ENCODE measurements at places on chromosomes 3 and 15.

DNA sequence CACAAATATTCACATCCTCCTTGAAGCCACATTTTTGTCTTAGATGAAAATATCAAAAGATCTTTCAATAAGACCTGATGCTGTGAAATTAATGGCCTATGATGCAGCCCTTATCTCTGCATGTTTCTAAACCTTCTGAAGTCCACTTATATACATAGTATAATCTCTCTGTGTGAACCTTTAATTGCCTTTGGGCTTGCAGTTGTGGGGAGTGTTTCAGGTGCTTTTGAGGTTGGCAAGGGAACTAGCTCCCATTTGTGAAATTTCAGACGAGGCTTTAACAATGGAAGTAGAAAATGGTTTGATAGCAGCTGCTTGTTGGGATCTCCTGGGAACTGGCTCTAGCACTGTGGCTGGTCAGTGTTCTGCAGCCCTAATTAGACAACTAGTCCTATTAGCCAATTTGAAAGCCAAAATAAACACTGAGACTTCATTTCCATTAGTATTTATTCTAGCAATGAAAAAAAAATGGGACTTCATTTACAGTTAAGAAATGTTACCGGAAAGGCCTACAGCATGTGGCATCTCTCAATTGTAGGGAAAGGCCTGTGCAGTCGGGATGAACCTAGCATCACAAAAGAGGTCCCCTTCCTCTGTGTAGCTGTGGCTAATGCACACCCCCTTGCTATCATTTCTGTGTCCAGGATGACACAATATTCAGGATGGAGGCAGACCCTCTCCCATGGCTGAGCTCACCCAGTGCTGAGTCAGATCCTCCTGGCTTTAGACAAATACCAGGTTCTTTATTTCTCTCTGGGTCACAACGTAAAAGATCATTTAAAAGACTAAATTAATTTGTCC is 140.7 kb upstream of the TRIM42 start:
- DNase-seq: no peak

DNA sequence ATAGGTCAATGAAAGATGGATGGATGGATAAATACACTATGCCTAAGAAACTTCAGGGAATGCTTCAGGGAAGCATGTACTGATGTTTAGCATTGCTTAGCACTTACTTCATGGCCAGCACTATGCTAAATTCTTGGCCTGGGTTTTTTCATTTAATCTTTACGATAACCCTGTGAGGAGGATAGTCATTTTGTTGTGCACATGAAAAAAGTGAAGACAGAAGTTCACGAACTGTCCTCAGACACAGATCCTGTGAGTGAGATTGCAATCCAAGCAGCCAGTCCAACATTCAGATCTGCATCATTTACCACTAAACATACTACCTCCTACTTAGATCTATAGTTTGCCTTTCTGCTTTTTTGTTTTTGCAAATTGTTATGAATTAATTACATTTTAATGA is 510.8 kb upstream of the AGTR1 start:
- no peak for DNase-seq

- no peak for DNase-seq
Observed at GRCh38 chr3:110815008-110815583, 256.5 kb upstream of the NECTIN3 start.

DNA sequence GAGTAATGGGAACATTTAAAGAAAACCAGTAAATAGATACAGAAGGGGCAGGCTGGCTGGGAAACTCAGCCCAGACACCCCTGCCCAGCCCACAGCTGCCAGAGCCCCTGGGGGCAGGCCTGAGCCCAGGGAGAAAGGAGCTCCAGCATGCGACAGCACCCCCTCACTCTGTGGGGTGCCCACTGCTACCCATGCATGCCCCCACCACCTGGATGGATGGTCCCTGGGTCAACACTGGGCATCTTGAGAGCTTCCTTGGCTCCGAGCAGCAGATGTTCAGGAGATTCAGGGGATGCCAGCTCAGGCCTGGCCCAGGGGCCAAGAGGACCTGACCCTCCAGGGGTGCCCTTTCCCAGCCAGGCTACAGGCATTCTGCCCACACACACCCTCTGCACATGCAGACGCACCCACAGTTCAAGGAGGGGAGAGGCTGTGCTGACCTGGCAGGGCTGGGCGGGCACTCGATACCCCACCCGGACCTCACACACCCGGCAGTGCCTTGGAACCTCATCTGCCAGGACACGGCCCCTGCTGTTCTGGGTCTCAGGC is 31.5 kb downstream of the PTH1R start:
- no peak for DNase-seq

DNA sequence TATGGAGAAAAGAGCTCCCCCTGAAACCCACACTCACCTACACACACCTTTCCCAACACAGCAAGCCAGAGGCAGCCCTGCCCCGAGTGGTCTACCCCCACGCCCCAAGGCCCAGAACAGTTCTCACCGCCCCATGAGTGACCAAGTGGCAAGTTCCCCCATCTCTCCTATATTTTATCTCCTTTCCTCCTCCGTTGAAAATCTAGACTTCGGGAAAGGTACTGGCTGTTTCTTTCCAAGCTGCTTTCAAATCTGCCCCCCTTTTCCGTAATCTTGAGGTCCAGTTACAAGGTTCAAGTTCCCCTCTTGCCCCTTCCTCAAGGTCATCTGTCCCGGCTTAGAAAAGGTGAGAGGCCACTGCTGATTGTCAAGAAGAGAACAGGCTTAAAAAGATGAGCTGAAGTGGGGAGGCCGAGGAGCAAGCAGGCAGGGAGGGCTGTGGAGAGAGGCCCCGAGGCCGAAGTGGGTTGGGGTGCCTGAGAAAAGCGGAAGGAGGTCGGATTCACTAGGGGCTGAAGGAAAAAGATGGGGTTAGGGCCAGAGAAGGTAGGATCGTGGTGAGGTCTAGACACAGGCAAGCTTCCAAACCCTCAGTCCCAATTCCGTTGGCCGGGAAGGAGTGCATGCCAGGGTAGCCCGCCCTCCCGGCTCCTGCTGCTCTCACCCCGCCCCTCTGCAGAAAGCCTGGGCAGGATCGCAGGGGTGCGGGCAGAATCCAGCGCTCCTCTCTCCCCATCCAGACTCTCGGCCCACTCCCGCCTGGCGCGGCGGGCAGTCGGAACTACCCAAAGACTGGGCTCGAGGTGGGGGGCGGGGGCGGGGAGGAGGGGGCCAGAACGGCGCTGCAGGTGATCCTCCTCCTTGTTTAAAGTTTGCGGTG is 1.7 kb downstream of the SEMA5B start:
- no peak for DNase-seq

GRCh38 chr3:123028233-123028828 is 768 bp upstream of the SEMA5B start:
- DNase-seq: no peak

DNA sequence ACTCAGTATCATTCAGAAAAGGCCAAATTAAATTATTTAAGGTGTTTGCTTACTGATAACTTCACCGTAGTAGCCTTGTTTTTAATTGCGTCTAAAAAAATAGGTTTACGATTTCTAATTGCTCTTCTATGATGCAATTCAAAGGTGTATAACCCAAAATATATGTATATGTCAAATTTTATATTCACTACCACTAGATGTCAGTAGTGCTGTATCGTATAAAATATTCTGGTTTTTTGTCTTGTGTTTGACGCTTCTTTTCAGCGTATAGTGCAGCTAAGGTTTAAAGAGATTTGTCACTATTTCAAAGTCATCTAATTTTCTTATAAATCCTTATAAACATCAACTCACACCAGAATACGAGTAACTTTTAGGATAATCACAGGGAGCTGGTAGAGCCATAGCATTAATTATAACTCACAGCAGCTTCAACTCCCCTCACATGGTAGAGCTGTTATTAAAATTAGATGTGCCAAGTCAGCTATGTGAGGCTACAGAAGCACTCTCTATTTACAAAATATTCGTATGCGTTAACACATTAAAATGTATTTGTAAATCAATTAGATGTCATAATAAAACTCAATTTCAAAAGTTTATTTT is 3.5 kb downstream of the PFN2 start:
- no peak for DNase-seq

DNA sequence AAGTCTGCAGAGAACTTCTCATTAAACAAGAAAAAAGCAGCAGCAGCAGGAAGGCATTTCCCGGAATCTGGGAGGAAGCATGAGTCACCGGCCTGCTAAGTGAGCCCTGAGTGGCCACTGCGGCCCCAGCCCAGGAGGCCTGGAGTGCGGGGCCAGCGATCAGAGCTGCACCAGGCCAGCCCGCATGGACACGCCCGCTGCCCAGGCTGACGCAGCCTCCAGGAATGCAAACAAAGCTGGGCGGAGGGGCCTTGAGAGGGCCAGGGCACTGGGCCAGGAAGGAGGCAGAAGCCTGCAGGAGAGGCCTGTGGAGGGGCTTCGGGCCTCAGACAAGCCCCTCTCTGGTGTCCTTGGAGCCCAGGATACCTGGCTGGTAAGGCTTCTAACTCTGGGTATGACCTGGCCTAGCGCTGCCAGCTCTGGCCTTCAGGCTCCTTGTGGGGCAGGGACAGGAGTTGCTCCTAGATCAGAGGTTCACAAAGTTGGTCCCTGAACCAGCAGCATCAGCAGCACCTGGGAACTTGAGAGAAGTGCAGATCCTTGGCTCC is 101.2 kb downstream of the SMAD6 start:
- DNase-seq: no peak

GRCh38 chr15:61946778-61947177 is 113.5 kb downstream of the VPS13C start:
- DNase-seq: no peak

DNA sequence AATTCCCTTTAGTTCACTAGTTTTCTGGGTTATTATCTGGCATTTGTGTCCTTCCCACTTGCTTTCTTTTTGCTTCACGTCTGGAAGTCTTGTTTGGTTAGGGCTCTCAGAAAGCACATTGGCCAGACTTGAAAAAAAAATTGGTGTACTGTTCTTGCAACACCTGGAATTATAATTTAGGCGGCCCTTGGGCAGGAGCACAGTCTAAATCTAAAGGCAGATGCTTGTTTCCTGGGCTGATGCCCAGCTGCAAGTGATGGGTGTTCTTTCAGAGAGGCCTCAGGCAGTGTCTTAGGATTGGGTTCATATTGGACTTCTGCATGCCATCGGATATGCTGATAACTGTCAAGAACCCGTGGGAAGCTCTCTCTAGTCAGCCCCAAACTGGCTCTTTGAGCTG is 521.5 kb downstream of the PDCD6IP start:
- DNase-seq: no peak

DNA sequence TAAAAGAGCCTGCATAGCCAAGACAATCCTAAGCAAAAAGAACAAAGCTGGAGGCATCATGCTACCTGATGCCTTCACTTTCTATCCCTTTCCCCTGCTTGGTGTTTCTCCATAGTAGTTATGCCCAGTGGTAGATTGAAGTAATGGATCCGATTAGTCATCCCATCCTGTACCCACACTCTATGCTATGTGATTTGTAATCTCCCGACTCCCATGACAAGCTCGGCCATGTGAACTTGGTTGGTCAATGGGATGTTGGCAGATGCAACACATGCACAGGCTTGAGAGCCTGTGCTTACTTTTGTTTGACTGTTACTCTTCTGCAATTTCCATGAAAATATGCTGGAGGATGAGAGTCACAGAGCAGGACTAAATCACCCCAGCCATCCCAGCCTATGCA is 334.9 kb upstream of the DPH6 start:
- no peak for DNase-seq

DNA sequence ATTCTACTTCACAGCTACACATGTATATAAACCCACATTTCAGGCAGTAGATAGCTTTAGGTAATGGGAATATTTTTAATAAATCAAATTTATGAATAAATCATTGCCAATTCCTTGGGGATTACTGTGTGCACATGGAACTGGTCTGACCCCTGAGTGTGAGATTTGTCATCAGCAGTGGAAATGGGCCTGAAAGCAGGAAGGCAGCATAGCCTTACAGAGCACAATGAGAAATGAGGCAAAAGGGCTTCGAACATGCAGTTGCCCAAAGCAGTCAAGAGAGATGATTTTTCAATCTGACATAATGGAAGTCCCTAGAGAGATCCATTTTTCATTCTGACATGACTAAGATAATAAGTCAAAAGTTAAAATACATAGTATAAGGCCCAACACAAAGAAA is 599.2 kb downstream of the TUSC7 start:
- DNase-seq: no peak

DNA sequence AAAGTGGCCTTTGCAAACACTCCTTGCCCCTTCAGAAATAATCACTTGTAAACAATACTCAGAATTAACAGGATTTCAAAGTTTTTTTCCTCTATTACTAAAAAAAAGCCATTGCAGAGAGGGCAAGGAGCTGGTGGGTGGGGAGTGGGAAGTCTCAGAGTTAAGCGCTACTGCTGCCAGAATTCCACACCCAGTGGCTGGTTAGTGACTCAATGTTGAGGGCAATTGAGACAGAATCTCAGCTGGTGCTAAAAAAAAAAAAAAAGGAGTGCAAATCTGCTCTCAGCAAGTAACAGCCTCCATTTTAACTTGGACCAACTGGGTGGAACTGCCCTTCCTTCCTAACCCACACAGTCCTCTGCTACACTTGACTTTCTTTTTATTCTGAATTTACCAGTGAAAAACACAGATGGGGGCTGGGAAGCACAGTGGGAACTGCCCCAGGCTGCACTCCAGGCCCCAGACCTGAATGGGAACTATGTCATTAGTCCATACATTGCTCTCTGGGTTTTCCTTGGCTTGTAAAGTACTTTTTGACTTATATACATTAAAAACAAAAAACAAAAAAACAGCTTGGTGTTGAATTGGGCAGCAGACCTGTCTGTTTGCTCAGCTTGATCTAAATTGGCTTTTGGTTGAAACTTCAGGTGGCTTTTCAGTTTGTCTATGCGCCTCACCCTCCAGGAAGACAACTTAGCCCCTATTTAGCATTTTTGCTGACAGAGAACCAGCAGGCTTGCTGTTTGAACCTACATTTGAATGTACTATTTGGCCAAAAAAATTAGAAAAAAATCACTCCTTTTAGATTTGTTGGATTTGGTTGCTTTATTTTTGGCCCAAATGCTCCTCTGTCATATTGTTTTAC is 357.8 kb upstream of the TBL1XR1 start:
- no peak for DNase-seq

GRCh38 chr15:56327721-56328502 is 37.3 kb upstream of the TEX9 start:
- no peak for DNase-seq

GRCh38 chr3:176978441-176978840 is 218.8 kb downstream of the TBL1XR1 start:
- DNase-seq: no peak

DNA sequence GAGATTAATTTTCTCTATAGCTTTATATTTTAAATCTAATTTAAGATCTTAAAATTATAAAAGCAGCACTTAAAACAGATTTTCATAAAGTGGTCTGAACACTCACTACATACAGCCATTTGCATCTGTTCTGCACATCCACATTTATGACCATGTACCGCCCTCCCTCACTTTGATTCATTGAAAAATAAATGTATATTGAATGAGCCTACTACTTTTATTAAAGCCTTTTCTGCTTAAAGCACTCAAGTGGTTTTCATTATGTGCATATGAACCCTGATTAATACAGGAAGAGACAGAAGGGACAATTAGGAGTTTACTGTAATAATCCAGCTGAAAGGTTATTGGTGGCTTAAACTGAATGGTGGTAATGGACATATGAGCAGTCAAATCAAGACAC is 129.4 kb downstream of the DLG1 start:
- DNase-seq: no peak
